ENCODE measurements at places on chromosomes 1 and 21. TPM values are rescaled to one million over a fixed set of nuclear protein-coding genes. Genes with fewer than 3 reads are reported as not detected.

The KCNK1 gene
- total RNA-seq = 20.7 TPM

The MASP2 gene
- 0.31 TPM for total RNA-seq

The TCHH gene
- total RNA-seq = 0.27 TPM

The EDN2 gene
- total RNA-seq = 23.1 TPM

The LIPI gene
- not detected for total RNA-seq

The KDM1A gene
- total RNA-seq = 102 TPM

The OR6N1 gene
- total RNA-seq = not detected

The LHX8 gene
- 0.97 TPM for total RNA-seq

The TTLL7 gene
- total RNA-seq = 3.4 TPM

The SMIM1 gene
- 1.7 TPM for total RNA-seq
